ENCODE measurements at places on chromosomes 3 and 15. TPM values are rescaled to one million over a fixed set of nuclear protein-coding genes. Genes with fewer than 3 reads are reported as not detected.

DNA sequence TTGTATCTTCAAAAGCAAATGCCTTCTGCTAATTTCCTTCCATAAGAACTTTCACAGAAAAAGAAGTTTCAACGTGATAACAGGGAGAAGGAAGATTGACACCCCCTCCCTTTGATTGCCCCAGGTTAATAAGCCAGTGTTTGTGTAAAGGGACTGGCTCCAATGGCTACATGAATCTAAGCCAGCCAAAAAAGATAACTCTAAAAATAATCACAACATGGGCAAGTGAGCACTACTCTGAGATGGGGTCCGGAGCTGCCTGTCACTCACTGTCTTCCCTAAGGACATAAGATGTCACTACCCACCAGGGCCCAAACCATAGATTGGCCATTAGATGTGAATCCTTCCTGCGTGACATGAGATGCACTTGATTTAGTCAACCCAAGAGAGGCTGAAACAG is 17.6 kb upstream of the ST8SIA2 start:
- DNase-seq = no peak

DNA sequence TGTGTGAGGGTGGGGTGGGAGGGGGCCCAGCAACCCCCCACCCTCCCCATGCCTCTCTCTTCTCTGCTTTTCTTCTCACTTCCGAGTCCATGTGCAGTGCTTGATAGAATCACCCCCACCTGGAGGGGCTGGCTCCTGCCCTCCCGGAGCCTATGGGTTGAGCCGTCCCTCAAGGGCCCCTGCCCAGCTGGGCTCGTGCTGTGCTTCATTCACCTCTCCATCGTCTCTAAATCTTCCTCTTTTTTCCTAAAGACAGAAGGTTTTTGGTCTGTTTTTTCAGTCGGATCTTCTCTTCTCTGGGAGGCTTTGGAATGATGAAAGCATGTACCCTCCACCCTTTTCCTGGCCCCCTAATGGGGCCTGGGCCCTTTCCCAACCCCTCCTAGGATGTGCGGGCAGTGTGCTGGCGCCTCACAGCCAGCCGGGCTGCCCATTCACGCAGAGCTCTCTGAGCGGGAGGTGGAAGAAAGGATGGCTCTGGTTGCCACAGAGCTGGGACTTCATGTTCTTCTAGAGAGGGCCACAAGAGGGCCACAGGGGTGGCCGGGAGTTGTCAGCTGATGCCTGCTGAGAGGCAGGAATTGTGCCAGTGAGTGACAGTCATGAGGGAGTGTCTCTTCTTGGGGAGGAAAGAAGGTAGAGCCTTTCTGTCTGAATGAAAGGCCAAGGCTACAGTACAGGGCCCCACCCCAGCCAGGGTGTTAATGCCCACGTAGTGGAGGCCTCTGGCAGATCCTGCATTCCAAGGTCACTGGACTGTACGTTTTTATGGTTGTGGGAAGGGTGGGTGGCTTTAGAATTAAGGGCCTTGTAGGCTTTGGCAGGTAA is 8.1 kb downstream of the FAM131A start:
- no peak for DNase-seq

DNA sequence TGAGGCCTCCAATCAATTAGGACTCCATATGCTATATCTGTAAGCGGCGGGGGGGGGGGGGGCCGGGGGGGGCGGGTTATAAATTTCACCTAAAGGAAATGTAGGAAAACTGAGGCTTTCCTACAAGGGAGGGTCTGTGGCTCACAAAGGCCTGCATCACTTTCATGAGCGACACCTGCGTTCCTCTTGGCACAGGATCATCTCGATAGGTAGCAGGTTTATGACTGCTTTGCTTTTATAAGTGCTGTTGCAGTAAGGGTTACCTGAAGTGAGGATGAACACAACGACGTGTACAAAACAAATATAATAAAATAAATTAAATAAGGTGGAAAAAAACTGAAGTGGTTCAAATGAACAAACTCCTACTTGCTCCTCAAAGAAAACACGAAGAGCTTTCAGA is 194.3 kb downstream of the FOXP1 start:
- no peak for DNase-seq

GRCh38 chr3:180229113-180229512 is 192.4 kb upstream of the PEX5L start:
- no peak for DNase-seq

GRCh38 chr15:41289953-41290352 is 42.4 kb downstream of the OIP5 start:
- no peak for DNase-seq

- peak; percentile 92 for DNase-seq
These were observed 503.4 kb upstream of the NECTIN3 start for GRCh38 chr3:110568246-110568645.

DNA sequence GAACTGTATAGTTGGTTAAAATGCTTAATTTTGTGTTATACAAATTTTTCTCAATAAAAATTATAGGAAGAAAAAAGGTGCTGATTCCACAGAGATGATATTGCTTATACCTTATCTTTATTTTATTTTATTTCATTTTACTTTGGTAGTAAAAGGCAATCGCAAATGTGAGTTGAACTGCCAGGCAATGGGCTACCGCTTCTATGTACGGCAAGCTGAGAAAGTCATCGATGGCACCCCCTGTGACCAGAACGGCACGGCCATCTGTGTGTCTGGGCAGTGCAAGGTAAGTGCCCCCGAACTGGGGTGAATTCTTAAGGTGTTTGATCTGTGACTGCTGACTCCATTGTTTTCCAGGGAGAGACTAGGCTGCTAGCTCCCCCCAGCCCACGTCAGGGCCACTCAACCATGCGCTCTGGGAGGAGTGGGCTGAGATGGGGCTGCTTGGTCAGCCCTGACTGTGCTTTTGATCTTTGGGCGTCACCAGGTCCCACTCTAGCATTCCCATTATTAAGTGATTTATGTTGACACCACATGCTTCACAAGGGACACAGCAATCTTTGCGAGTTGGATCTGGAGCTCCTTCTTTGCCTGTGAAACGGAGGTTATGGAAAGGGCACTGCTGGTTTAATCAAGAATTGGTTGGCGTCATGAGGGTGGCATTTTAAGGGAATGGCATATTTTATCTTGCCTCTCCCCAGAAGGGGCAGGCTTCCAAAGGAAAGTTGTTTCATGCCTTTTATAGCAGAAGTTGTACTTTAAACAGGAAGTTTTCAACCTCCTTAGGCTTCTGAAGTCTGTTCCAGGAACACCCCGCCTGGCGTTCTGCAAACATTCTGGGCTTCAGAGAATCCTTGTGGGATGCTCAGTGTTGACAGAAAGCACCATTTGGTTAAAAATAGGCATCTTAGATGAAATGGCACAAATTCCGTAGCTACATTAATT is 296.5 kb downstream of the THSD4 start:
- DNase-seq = peak; percentile 47

GRCh38 chr3:39707314-39707909 is 102.0 kb upstream of the MYRIP start:
- peak; percentile 13 for DNase-seq

GRCh38 chr3:127754411-127755304 is 67.7 kb downstream of the MGLL start:
- no peak for DNase-seq

DNA sequence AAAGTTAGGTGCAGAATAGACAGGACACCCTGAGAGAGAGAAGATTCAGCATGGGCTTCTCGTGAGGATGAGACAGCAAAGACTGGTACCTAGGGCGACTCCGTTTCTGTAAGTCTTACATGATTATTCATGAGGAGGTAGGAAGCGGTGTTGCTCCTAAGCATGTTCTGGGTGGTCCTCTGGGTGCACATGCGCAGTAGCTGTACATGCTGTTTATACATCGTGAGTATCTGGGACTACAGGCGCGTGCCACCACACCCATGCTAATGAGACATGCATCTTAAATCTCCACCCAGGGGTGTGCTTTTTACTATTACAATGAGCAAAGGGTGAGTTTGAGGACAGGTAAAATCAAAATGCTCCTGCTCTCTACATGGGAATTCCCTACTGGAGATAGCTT is 12.3 kb downstream of the ALPK3 start:
- no peak for DNase-seq

GRCh38 chr15:79083154-79083553 is 7.4 kb downstream of the RASGRF1 start:
- no peak for DNase-seq

DNA sequence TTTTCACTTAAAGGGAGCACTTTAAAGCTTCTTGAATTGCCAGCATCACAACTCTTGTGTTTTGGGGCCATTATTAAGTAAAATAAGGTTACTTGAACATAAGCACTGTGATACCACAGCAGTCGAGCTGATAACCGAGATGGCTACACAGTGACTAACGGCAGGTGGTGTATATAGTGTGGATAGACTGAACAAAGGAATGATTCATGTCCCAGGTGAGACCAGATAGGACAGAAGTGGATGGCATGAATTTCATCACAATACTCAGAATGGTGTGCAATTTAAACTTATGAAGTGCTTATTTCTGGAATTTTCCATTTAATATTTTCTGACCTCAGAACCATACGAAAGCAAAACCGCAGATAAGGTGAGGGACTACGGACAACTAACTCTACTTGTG is 40.2 kb downstream of the PBRM1 start:
- DNase-seq = no peak

DNA sequence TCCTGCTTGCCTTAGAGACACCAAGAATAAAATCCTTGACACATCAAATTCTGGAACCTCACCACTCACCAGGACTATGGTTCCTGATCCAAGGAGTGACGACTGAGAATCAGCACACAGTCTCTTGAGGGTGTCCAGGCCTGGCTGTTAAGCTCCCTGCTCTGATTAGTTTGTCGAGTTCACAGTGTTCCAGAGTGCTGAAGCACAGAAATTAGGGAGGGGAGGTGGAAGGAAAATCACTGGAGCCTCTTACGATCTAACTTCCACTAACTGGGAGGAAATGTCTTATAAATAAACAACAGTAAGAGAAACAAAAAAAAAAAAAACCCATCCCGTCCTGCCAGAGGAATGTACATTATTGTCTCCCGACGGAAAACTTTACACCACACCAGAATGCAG is 330.2 kb downstream of the TIGIT start:
- DNase-seq = peak; percentile 57

DNA sequence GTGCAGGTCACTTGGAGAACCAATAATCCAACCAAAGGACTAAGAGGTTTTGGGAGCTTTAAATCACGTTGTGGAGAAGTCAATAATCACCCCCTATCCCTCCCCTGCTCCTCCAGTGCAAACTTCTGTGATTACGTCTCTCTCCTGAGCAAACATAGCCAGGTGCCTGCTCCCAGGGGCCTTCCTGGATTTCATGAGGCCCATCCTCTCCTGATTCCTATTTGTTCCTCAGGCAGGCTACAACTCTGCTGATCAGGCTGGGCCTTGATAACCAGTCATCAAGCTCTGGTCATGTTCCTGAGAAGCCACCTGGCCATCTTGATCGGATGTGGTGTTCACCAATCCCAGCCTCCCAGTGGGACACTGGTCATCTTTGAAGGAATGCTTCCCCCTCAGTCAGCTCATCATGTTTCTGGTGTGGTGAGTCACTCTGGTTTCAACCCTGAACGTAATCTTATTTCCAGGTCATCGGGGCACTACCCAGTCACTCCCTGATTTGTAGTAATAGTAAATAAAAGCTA is 2.9 kb upstream of the ZNF710 start:
- peak; percentile 51 for DNase-seq

DNA sequence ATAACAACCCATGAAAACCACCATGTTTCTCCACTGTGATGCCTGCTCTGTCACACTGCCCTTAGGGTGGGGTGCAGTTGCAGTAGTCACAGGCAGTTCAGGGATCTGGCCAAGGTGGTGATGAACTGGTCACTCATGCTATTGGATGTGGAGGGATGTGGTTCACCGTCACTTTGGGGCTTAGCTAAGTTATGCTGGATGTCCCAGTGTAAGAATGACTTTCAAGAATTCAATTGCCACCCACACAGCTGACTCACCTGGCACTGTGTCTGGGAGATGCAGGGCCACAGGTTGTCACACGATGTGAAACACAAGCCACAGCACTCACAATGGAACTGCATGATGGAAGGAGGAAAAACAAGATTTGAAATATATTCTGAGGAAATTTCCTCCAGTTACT is 146.1 kb upstream of the CTNNB1 start:
- DNase-seq = no peak

GRCh38 chr15:85693277-85693676 is 101.4 kb downstream of the KLHL25 start:
- no peak for DNase-seq

- no peak for DNase-seq
These were observed 642.3 kb downstream of the PLOD2 start for GRCh38 chr3:145518639-145519038.

DNA sequence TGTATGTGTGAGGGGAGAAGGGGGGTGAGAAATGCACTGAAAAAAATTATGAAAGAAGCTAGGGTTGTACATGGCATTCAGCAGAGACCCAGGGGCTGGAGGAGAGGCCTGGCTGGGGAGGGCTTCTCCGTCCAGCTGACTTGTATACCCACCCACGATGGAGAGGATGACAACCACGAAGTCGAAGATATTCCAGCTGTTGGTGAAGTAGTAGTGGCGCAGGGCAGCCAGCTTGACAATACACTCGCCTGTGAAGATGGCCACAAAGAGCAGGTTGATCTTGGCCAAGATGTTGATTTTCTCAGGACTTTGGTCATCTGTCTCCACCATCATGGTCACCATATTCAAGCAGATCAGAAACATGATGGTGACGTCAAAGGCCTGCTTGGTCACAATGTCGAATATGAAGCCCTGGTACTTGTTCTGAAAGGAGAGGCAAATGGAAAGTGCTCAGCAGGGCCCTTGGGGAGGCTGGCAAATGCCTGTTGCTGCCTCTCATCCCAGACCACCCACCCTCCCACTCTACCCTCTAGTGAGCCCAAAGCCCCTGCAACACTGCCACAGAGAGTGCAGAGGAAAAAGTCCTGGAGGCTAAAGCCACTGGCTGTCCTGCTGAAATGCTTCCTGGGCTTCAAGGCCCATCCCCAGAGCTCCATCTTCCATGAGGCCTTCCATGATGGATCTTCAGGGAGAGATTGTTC is 58.1 kb downstream of the EXOG start:
- no peak for DNase-seq

DNA sequence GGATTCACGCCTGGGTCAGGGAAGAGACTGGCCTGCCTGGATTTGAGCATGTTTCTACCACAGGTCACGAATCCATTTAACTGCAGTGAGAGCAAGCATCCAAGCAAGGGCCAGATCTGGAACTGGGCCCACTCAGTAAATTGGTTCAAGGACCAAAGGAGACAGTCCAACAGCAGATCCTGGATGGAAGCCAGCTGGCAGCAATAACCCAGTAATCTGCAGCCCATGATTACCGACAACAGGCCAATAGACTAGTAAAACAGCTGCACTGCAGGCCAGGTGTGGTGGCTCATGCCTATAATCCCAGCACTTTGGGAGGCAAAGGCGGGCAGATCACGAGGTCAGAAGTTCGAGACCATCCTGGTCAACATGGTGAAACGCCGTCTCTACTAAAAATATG is 11.8 kb downstream of the SAMD7 start:
- DNase-seq = peak; percentile 2

TSC22D2 gene
- total RNA-seq = 99.4 TPM

CDCP1 gene
- 4.2 TPM for total RNA-seq

CA12 gene
- total RNA-seq = 0.70 TPM

TRH gene
- total RNA-seq = not detected

LRRC34 gene
- total RNA-seq = 1.0 TPM

PIERCE2 gene
- 2.6 TPM for total RNA-seq

MED12L gene
- total RNA-seq = 5.0 TPM
